ENCODE measurements at places on chromosomes 5 and 9. TPM values are rescaled to one million over a fixed set of nuclear protein-coding genes. Genes with fewer than 3 reads are reported as not detected.

Gene C8G
- 0.40 TPM for polyA plus RNA-seq

Gene LCP2
- polyA plus RNA-seq: not detected

DNA sequence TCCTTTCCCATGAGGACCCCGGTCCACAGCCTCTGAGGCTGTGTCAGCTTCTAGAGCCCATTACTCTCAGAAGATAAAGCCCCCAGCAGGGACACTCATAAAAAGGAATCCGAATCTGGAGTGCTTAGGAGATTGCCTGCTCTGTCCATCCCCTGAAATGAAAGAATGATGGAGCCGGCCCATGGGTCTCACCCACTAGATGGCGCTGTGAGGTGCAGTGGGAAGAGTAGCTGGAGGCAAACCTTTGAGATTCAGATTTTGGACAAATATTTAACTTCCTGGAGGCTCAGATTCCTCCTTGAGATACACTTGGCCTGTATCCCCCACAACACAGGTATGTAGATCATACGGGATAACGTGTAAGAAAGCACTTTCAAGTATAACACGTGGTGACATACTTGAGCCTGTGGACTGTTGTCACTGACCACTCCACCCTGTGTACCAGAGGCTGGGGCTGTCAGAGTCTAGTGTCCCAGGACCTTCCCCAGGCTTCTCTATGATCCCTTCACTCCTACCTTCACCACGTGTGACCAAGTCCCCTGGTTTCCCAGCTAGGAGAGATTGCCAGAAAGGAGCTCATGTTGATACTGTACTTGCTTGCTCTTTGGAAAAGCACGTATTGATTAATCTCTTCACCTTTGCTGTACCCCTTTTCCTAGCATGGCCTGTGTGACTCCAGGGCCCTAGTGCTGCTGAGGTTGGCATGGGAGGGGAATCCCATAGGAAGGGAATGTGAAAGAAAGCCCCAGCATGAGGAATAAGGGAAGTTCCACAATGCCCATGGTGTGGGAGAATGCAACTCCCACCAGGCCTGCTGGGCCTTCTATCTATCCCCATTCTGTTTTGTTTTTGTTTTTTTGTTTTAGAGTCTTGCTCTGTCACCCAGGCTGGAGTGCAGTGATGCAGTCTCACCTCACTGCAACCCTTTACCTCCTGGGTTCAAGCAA, 32.1 kb downstream of the TRMO start:
- H3K27ac ChIP-seq: no peak overlapping the region
- no peaks in the 10 kb centered on the region for H3K27me3 ChIP-seq
- no peak overlapping the region for H3K4me3 ChIP-seq
- H3K4me1 ChIP-seq: no peaks in the 10 kb centered on the region
- DNase-seq: no peak

DNA sequence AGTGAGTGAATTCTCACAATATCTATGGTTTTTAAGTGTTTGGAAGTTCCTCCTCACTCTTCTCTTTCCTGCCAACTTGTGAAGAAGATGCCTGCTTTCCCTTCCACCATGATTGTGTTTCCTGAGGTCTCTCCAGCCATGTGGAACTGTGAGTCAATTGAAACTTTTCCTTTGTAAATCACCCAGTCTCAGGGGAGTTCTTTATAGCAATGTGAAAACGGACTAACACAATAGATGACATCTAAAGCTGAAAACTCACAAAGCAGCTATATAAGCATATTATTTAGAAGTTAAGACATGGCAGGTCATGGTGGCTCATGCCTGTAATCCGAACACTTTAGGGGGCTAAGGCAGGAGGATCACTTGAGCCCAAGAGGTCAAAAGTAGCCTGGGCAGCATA, 130.2 kb downstream of the ARRDC3 start:
- no peak overlapping the region for H3K4me3 ChIP-seq
- no peaks in the 10 kb centered on the region for H3K4me1 ChIP-seq
- H3K27ac ChIP-seq: no peak overlapping the region
- DNase-seq: no peak

DNA sequence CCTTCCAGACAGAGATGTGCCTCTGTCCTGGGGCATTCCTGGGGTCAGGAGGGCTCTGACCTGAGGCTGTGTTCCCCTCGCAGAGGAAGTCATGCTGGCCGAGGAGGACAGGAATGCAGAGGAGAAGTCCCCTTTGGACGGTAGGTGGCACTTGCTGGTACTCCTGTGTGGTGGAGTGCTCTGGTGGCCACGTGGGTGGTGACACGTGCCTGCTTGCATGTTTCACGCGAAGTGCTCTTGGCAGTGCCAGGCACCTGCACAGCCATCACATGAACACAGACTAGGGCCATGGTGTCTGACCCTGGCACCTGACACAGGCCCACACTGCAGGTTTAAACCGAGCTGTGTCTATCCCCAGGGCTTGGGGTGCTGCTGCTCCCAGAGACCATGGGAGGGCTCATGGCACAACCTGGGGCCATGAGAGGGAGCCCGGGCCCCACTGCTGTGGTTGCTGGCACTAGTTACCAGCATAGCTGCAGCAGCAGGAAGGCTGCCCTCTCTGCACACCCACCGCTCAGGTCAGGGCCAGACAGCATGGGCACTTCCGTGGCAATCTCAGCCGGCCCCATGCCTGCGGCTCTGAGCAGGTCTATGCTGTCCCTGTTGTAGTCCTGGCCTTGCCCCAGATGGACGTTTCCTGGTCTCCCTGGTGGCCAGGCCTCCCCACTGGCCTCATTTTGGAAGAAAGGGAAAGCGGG, 79.3 kb downstream of the CACNA1B start:
- no peaks in the 10 kb centered on the region for H3K4me1 ChIP-seq
- no peak overlapping the region for H3K27ac ChIP-seq
- no peak overlapping the region for H3K4me3 ChIP-seq

GRCh38 chr9:79135681-79136415, 435.9 kb upstream of the TLE4 start:
- no peaks in the 10 kb centered on the region for H3K4me1 ChIP-seq
- no peak for DNase-seq
- H3K36me3 ChIP-seq: no peaks in the 10 kb centered on the region
